ENCODE measurements at places on chromosomes 4 and X.

DNA sequence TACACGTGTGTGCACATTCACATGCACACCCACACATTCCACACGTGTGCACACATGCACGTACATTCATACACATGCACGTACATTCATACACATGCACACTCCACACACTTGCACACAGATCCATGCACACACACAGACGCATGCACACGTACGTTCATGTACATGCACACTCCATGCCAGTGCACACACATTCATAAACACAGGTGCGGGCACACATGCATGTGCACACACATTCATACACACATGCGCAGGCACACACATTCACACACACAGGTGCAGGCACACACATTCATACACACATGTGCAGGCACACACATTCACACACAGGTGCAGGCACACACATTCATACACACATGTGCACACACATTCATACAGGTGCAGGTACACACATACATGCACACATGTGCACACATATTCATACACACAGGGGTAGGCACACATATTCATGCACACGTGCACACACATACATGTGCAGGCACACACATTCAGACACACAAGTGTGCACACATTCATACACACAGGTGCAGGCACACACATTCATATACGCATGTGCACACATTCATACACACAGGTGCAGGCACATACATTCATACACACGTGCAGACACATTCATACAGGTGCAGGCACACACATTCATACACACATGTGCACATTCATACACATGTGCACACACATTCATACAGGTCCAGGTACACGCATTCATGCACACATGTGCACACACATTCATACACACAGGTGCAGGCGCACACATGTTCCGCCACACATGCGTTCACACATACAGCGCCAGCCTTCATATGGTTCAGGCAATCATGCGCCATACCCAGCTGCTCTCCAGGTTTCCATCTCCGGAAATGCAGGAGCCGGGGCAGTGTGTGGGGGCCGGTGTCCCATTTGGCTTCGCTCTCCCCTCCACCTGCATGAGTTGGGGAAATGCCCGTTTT, 124.8 kb downstream of the HMX1 start:
- no peak for DNase-seq

- DNase-seq: no peak
These were observed 802 bp downstream of the COX18 start for GRCh38 chr4:73068491-73069337.

DNA sequence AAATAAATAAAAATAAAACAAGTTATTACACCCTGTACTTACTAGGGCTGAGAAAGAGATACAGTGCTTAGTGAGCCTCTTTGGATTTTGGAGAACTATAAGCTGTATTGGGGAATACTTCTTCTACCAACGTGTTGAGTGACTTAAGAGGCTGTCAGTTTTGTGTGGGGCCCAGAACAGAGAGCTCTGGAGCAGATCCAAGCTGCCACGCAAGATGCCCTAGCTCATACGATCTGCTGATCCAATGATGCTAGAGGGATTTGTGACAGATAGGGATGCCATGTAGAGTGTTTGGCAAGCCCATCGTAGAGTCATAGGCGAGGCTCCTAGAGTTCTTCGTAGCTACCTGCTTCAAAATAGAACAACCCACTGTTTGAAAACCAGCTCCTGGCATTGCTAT, 60.3 kb upstream of the KLF3 start:
- no peak for DNase-seq

DNA sequence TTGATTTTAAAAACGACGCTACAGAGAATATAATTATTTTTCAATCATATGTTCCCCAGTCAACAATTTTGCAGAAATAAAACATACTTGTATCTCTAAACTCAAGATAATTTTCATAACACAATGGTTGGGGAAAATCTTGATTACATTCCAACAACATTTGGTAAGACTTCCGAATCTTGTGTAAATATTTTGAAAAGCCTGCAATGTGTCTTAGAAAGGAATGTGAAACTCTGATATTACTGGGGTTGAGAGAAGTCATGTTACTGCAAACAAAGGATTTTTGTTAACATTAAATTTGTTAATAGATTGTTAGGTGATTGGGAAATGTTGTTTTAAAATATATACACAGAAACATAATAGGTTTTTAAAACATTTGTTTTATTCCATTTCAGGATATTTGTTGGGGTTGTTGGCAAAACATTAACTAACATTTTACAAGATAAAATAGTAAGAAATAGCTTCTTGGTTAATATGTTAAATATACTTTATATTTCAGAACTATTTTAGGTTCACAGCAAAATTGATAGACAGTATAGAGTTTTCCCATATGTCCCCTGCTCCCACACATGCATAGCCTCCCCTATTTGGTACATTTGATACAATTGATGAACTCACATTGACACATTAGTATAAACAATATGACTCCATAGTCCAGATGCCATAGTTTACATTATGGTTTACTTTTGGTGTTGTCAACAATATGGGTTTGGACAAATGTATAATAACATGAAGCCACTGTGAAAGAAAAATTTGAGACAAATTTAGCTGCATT, 218.6 kb upstream of the FAM47A start:
- DNase-seq: no peak

GRCh38 chr4:134668237-134668636, 466.6 kb upstream of the PABPC4L start:
- DNase-seq: no peak

DNA sequence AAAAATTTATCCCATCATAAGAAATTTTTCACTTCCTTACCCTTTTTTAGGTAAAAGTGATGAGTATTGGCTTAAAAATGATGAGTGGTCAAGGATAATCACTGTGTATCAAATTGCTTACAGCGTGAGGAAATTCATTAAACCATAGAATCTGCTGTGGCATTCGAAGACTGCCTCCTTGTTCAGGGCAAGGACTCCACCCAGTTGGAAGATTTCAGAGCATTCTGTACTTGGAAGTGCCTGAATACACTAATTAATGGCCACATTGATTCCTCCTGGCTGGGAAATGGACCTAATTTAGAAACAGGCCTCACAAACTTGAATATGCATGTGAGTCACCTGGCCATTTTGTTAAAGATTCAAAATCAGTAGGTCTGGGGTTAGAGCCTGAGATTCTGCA, 83.2 kb downstream of the HHIP start:
- DNase-seq: no peak

DNA sequence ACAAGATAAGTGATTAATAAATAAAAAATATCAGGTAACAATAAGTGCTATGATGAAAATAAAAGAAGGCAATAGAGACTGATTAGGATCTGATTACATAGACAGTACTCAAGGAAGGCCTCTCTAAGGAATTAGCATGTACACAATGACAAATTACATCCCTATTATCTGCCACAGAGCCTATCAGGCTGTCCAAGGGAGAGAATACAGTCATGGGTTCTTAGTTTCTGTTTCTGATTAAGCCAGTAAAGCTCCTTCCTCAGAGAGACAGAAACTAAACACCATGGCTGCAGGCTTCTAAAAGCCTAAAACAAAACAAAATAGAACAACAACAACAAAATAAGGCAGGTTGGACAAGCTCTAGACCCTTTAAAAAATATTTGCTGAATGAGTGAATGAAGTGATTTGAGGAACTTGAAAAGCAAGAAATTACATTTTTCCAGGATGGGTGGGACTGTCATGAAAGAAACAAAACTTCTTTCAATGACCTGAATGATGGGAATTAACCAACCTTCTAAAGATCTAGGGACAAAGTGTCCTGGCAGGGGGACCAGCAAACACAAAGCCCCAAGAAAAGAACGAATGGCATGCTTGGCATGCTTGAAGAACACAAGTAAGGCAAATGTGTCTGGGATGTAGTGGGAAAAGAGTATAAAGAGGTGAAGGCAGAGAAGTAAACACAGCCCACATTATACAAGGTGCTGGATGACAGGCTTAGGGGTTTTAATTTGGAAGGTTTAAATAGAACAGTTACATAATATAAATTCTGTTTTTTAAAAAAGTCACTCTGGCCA, 44.1 kb downstream of the NAA11 start:
- no peak for DNase-seq

DNA sequence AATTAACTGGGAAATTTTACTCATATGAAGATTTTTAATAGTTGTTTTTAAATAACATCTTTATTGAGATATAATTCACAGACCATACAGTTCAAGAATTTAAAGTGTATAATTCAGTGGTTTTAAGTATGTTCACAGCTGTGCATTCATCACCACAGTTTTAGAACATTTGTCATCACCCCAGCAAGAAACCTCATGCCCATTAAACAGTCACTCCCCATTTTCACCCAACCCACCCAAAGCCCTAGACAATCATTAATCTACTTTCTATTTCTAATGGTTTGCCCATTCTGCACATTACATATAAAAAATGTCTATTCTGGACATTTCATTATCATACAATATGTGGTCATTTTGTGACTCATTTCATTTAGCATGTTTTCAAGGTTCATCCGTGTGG, 2.8 kb downstream of the UPRT start:
- DNase-seq: no peak

- no peak for DNase-seq
These were observed 107.1 kb upstream of the INTU start for GRCh38 chr4:127525608-127526007.

DNA sequence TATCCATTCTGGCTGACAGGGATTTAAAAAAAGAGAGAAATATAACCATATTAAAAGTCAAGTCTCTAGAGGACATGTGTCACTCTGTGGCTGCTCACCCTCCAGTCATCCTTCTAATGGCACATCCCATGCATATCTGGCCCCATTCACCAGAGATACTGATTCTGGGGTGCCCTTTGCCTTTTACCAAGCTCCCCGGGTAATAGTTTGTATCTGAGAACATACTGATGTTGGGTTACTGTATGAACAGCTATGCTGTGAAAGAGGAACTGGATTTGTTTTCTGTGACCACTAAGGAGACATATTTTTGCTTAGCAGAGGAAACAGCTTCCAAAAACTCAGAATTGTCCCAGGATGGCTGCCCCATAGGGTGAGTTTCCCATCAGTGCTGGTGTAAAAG, 56.0 kb downstream of the SAT1 start:
- DNase-seq: no peak

GRCh38 chrX:72306085-72306801, 529 bp upstream of the CITED1 start:
- no peak for DNase-seq

- DNase-seq: no peak
These were observed 66.3 kb downstream of the GAB1 start for GRCh38 chr4:143402776-143403552.

- DNase-seq: no peak
These were observed 24.9 kb upstream of the CXXC4 start for GRCh38 chr4:104519588-104519987.

- DNase-seq: no peak
These were observed 57.8 kb upstream of the HELT start for GRCh38 chr4:184960505-184960971.

DNA sequence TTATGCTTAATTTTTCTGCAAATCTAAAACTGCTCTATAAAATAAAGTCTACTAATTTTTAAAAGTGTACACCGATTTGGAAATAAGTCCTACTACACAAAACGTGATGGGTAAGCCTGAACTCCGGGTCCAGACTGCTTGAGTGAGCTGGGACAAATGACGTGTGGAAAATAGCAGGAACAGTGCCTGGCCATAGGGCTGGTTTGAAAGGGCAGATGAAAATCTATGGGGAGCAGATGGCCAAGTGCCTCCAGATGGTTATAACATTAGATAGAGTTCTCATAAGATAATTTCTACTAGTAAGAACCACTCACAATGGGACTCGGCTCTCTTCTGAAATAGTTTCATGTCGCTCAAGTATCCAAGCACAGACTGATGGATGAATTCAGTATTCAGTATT, 52.5 kb downstream of the F11 start:
- no peak for DNase-seq

GRCh38 chrX:2474963-2475726, 25.6 kb downstream of the DHRSX start:
- DNase-seq: no peak

DNA sequence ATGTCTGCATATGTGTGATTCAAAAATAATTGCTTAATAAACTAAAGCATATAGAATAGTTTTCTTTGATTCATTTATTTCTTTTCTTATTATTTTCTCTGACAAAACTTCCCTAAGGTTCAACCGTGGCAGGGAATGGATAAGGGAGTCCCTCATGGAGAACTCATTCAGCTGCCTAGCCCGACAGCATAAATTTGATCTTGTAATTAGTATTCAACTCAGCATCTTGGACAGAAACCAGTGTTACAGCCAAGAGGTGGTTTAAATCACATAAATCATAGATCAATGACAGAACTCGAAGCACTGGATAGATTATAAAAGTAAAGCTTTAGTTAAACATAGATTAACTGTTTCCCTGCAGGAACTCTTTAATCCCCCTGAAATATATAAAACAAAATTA, 174.3 kb upstream of the POU3F4 start:
- no peak for DNase-seq

DNA sequence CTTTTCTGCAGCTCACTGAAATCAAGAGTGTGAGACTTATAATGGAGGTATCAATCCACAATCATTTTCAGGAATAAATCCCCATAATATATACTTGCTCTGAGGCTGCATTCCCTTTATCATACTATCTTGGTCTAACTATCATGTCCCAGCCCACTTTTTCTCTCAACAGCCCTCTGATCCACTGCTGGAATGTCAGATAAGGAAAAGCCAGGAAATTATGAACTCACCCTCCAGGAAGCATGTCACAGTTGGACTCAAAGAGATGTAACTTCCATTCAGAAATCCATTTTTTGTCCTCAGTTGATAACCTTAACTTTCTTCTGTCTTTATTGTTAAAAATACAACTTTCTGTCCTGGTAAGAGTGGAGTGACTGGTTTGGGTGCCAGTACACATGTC, 144.9 kb downstream of the PCDH19 start:
- DNase-seq: no peak

- DNase-seq: no peak
These were observed 109.0 kb downstream of the SHOX start for GRCh38 chrX:739611-740010.

DNA sequence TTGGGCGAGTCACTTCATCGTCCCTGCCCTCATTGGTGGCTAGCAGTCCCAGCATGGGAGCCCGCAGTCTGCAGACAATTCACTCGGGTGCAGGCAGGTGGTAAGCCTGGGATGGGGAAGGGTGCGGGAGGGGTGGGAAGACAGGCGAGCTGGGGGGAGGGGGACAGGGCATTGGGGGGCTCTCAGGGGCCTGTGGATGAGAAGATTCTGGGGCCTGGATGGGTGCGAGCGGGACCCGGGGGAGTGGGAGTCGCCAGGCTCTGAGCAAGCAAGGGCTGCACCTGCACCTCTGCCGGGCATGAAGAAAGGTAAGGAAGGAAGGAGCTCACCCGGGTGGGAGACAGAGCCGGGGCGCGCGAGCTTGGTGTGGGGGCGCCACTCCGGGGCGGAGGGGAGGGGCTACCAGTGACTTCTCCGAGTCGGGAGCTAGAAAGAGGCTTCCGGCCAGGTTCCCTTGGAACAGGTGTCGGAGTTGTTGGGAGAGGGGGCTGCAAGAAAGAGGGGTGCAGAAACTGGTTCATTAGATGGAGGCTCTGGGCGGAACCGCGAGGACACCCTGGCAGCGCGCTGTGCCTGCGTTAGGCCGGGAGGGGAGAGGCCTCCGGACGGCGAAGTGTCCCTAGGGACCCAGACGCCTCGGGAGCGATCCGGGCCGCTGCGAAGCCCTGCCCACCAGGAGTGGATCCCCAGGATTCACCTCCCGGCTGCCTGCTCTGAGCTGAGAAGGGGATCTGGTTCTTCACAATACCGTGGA, 103.4 kb upstream of the PDLIM3 start:
- DNase-seq: no peak

- no peak for DNase-seq
These were observed 28.8 kb upstream of the CFAP47 start for GRCh38 chrX:35890699-35891098.

Measured in GM12892 (cell line).